ENCODE measurements at places on chromosomes 16 and 17.

DNA sequence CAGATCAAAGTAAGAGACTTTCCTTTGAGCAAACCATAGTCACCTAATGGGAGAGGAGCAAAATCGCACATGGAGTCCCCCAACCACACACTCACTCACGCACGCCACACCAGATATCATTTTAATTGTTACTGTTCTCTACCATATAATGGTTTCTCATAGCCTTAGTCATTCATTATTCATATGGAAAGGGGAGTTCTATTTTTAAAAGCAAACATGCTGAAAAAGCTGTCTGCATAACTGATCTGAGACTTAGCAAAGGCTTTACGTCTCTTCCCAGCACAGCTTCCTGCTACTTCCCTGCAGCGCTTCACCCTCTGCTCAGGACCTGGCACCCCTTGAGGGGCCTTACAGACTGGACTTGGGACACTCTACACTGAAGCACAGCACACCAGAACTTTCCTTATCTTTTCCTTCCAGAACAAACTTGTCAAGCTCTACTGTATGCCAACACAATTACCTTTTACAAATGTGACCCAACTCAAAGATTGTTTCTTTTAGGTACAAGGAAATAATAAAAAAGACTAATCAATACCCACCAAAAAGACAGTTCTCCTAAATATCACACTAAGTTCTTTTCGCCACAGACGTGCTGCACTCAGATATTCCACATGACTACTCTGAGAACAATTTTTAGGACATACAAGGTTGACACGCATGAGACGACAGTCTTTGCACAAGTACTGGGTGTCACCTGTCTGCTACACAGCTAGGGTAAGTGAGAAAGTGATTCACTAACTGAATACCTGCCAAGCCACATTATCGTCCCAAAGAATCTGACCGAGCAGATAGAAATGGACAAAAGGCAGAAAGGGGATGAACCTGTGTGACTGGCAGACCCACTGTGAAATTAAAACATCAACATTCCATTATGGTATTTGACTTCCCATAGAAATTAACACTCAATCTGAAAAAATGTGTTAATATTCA, 21.5 kb downstream of the SRP68 start:
- no peak for DNase-seq

GRCh38 chr17:49343273-49343672, 18.8 kb downstream of the ZNF652 start:
- DNase-seq, result peak; percentile 58

DNA sequence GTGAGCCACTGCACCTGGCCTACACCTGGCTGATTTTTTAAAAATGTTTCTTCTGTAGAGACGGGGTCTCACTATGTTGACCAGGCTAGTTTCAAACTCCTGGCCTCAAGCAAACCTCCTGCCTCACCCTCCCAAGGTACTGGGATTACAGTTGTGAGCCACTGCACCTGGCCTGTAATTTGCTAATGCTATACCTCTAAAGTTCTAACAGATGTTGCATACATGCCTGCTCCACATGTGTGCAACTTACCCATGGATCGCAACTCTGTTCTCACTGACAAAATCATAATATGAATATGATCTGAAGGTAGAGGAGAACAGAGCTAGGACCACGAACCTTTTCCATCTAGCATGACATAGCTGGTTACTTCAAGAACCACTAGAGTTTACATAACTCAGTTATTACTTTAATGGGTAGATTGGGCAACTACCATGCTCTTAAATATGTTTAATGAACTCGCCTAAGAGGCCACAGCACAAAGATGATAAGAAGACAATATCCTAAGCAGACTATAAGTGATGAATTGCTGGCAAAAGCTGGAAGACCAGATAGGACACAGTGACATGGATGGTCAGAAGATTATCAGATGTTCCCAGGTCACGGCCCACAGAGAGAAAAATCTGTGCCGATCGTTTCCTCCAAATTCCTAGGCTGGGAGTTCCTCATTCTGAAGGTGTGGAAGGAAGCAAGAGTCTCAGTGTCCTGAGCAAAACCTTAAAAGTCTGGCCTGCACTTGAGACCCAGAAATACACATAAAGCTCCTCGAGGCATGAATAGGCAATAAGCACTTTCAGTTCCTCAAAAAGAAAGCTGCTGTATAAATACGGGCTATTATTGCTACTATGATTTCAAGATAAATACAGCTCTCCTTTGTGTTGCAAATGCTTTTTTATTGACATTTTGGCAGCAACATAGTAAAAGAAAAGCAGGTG, 53.6 kb upstream of the ICAM2 start:
- DNase-seq, result peak; percentile 92

DNA sequence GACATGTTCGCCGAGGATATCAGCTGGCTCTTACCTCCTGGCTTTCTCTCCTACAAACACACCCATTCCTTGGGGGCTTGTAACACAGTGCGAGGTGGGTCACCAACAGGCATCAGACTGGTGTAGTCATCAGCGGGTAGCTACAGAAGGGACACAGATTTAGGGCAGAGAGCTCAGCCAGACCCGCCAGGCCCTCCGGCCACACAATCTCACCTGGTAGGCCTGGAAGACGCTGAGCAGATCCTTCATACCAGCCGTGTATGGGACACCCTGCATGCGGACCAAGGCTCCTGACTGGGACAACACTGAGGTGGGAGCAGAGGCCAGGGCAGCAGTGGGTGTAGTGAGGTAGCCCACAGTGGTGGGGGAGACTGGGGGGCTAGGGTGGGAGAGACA, 5.8 kb downstream of the ESRP2 start:
- DNase-seq, result no peak

- no peak for DNase-seq
Measured at GRCh38 chr17:71633391-71633849, 487.4 kb upstream of the SOX9 start.

Measured in NAMALWA (cell line).